ENCODE measurements at places on chromosomes 3 and 15.

DNA sequence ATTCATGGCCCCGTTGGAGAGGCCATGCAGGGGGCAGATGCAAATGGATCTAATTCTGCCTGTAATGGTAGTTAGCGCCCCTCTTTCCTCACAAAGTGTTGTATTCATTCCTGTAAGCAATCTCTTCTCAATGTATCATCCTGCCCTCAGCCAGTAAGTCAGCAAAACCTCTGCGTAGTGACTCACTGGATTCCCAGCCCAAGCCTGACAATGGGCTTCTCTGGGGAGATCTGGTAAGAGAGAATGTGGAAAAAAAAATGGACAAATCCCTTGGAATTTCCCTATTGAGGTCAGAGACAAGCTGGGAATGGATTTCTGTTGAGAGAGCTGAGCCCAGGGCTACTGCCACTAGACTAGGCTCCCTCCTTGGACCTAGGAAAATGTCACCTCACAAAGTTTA lies 25.4 kb downstream of the ADPGK start:
- DNase-seq: no peak

DNA sequence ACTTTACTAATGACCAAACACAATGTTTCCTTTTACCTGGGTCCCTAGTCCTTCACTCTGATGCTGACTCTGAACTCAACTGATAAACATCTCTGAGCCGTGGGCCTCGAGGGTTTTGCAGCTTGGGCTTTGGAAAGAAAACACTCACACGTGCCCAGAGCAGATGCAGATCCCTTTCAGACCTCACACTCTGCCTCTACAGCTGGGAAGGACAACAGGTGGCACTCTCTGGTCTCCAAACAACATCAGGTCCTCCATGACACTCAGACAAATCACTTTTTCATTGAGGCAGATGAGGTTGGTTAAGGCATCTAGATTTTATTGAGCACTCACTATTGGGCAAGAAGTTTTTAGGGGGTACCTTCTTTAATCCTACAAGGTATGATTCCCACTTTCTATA lies 64.7 kb upstream of the NTRK3 start:
- no peak for DNase-seq

DNA sequence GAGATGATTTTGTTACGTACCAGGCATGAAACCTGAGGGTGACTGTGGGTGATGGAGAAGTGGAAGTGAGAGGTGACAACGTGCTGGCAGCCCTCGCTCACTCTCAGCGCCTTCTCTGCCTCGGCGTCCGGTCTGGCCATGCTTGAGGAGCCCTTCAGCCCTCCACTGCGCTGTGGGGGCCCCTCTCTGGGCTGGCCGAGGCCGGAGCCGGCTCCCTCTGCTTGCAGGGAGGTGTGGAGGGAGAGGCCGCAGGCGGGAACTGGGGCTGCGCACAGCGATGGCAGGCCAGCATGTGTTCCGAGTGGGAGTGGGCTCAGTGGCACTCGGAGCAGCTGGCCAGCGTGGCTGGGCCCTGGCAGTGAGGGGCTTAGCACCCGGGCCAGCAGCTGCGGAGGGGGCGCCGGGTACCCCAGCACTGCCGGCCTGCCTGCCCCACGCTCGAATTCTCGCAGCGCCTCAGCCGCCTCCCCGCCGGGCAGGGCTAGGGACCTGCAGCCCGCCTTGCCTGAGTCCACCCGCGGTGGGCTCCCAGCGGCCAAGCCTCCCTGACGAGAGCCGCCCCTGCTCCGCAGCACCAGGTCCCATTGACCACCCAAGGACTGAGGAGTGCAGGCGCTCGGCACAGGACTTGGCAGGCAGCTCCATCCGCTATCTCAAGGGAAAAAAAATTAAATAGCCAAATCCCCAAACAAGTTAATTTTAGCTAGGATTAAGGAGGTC lies 29.7 kb upstream of the MYRIP start:
- DNase-seq: no peak

DNA sequence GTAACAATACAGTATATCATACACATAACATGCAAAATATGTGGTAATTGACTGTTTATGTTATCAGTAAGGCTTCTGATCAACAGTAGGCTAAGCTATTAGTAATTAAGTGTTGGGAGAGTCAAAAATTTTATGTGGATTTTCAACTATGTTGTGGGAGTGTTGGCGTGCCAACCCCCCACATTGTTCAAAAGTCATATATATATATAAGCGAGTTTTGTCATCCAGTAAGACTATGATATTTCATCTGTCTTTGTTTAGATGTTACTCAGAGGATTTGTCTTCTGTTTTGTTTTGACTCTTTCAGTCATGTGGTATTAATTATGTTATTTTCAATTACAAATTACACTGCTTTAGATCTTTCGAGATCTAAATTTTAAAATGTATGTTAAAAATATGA lies 51.0 kb upstream of the RAP2B start:
- DNase-seq: no peak

- DNase-seq: no peak
These were observed 2.2 kb downstream of the GABRR3 start for GRCh38 chr3:98032904-98033303.

DNA sequence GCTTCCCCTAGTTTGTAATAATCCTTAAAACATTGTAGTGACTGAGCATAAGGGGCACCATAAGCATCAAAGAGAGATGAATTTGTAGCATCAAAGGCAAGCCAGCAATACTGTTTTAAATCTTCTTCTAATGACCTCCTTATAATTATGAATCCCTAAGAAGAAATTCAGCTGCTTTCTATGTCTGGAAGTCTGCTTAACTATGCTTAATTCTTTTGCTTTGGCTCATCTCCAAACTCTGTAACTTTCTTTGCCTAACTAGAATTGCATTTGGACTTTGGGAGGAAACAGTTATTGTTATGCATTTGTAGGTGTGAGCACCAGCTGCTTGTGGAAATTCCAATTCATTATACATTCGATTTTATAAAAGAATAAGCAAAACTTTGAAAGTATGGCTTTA lies 117.7 kb upstream of the SPATA16 start:
- DNase-seq: no peak

- DNase-seq: no peak
These were observed 25.9 kb downstream of the HSPBAP1 start for GRCh38 chr3:122767540-122768372.

DNA sequence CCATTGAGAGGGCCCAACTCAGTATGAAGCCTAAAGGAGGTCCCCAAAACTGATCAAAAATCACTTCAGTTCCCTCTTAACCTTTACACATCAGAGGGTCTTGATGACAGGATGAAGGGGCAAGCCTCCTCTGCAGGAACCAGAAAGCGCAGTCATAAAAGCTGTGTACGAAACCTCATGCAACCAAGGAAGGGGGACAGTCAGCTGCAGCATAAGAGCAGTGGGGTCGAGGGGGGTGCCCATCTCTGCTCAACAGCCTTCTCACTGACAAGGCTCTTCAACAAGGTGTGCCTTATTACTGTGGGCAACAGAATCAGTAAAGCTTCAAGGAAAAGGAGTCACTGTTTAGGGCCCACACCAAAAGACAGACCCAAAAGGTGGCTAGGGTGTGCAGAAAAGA lies 3.9 kb downstream of the POC1A start:
- DNase-seq: no peak

GRCh38 chr3:2823031-2823430 lies 287.1 kb downstream of the IL5RA start:
- DNase-seq: no peak

GRCh38 chr3:43997788-43998369 lies 243.8 kb upstream of the TOPAZ1 start:
- no peak for DNase-seq

- no peak for DNase-seq
These were observed 321.9 kb upstream of the RASGRP1 start for GRCh38 chr15:38886315-38887163.

DNA sequence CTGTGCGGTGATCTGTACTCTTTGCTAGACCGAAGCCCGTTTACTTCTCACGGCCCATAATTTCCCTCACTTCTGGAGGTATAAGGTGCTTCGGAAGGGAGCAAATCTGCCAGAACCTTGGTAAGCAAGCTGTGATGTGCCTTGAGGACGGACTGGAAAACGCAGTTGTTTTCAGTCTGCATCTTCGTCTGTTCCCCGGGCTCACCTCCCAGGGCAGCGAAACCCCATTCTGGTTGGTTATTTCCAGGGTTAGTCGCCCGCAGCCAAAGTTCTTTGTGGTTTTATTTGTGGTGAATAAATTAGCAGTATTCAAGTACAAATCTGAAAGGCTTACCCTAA lies 401 bp downstream of the RAMAC start:
- DNase-seq: no peak

- DNase-seq: no peak
These were observed 17.7 kb downstream of the SOX2 start for GRCh38 chr3:181729341-181729869.

DNA sequence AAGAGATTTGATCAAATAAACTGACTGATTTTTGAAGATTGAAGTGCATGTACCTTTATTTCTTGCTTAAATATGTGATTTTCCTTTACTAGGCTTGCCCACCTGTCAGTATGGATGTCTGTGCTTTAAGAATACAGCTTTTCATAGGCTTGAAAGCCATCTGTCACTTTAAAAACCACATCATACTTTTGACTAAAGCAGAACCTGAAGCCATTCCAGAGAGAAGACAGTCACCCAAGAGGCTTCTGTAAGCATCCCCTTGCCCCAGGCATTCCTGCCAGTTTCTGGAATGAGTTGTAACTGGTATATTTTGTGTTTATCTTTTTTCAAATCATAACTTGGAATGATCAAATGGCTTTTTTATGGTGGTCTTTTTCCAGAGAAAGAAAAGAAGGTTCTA lies 24.0 kb downstream of the HPS3 start:
- no peak for DNase-seq

- no peak for DNase-seq
These were observed 111.2 kb downstream of the CHSY1 start for GRCh38 chr15:101140697-101141065.

GRCh38 chr3:101484805-101485620 lies 28.0 kb downstream of the SENP7 start:
- no peak for DNase-seq

- no peak for DNase-seq
These were observed 53.1 kb upstream of the ULK4 start for GRCh38 chr3:42014921-42015533.

GRCh38 chr3:5699313-5699712 lies 511.8 kb downstream of the EDEM1 start:
- DNase-seq: no peak

DNA sequence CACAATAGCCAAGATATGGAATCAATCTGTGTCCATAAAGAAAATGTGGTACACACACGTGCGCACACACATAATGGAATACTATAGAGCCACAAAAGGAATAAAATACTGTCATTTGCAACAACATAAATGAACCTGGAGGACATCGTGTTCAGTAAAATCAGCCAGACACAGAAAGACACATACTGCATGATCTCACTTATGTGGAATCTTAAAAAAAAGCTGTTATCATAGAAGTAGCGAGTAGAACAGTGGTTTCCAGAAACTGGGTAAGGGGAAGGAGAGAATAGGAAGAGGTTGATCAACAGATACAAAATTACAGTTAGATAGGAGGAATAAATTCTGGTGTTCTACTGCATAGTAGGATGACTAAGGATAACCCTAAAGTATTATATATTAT lies 11.1 kb downstream of the ATOSA start:
- DNase-seq: no peak

GRCh38 chr3:31645256-31645655 lies 112.5 kb downstream of the STT3B start:
- DNase-seq: no peak

DNA sequence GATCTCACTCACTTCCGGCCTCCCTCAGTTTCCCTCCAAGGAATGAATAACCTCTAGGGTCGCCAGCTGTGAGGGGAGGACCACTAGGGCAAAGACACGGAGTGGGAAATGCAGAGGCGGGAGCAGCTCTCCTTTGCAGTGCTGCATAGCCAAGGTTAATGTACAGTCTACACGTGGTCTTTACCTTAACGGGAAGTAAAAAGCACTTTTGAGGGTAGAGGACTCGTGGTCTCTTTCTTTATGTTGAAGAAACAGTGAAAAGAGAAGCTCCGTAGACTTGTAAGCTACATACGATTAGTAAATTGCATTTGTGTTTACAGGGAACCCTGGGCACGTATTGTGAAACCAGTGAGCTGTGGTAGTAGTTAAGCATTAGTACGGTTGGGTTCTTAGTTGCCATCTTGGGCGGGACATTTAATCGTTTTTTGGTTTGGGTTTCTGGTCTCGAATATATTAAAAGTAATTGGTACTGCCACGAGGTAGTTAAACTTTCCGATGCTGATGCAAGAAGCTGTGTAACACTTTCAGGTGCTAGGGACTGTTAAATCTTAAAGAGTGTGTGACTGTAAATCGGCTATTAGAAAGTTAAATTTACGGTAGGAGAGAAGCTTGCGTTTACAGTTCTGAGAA lies 828 bp downstream of the U2SURP start:
- no peak for DNase-seq

GRCh38 chr3:149579838-149580542 lies 77.8 kb downstream of the WWTR1 start:
- no peak for DNase-seq

DNA sequence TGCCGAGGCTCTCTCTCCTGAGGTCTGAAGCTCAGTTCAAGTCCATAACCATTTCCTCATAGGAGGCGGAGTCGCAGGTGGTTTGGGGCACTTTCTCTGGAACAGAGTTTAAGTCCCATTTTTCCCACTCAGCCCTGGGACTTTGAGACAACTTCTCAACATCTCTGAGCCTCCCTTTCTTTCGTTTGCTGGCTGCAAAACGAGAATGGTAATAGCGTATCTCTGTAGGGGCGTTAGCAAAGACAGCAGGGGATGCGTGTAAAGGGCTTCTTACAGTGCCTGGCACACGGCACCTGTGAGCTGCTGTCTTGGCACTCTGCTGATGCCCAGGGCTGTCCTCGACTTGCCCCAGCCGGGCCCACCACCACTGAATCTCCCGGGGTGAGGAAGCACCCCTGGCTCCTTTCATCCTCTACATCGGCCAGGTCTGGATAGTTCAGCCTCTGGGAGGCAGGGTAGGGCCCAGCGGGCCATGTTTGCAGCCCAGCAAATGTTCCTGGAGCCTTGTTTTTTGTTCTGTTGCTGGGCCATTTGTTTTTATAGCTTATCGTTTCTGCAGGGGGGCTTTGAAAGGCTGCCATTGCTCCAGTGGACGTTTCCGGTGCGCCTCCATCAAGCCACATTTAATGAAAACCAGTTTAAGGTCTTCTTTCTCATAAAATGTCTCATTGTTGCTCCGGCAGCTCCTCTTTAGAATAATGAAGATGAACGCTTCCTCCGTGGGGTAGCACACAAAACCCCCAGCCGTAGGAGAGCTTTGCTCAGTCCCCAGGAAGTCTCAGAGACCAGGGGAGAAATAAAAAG lies 60.0 kb upstream of the WNT5A start:
- DNase-seq: no peak

All from stimulated activated CD4-positive, alpha-beta T cell treated with anti-CD3 and anti-CD28 coated beads, Interleukin-12 subunit alpha, Interleukin-12 subunit beta, amount 100 ng/mL, for 4 hours (primary cell).